ENCODE measurements at places on chromosomes 6 and 20.

- DNase-seq = peak; percentile 60
Observed at GRCh38 chr6:7052443-7053011, 55.2 kb upstream of the RREB1 start.

- DNase-seq = no peak
Observed at GRCh38 chr20:11098888-11099287, 425.1 kb upstream of the JAG1 start.

DNA sequence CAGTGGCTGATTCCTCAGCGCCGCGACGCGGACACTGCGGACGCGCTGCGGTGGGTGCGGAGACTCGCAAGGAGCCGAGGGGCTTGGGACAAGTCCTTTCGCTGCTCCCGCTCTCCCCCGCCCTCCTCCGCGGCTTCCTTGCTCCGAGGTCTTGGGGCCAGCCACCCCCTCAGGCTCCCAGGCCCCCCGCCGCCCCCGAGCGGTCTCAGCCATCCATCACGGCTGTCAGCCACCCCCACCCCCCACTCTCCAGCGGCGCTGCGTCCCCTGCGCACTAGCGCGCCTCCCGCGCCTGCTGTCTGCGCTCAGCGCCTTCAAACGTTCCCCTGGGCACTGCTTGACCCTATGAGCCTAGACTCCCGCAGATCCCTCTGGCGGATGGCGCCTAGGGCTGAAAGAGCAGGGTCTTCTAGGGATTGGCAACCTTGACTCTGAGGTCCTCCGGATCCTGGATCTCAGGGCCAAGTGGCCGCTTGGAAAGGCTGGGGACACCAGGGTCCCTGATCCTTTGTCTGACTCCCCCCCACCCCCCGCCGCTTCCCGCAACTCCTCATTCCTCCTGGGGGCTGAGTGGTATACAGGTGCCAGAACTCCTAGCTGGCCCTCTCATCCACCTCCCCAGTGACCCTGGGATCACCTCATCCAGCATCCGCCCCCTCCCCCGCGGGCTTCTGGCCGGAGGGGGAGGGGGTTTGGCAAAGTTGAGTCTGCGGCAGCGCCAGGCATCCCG lies 1.4 kb downstream of the SLC12A5 start:
- no peak for DNase-seq

- DNase-seq = no peak
Observed at GRCh38 chr6:31358302-31358701, 1.3 kb upstream of the HLA-B start.

- DNase-seq = no peak
Observed at GRCh38 chr6:169620171-169621130, 81.4 kb downstream of the WDR27 start.

DNA sequence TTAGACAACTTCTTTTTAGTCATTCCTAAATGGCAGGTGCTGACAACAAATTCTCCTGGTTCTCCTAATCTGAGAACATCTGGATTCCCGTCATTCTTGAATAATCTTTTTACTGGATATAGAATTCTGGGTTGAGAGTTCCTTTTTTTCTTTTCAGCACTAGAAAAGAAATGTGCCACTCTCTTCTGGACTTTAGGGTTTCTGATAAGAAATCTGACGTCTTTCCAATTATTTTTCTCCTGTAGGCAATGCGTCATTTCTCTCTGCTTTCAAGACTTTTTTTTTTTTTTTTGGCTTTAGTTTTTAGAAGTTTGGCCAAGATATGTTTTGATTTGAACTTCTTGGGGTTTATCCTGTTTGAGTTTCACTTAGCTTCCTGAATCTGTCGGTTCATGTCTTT lies 66.1 kb upstream of the RNF24 start:
- peak; percentile 93 for DNase-seq

GRCh38 chr20:59618131-59618530 lies 13.8 kb downstream of the PHACTR3 start:
- no peak for DNase-seq

GRCh38 chr6:32967151-32968091 lies 973 bp upstream of the BRD2 start:
- peak; percentile 55 for DNase-seq

DNA sequence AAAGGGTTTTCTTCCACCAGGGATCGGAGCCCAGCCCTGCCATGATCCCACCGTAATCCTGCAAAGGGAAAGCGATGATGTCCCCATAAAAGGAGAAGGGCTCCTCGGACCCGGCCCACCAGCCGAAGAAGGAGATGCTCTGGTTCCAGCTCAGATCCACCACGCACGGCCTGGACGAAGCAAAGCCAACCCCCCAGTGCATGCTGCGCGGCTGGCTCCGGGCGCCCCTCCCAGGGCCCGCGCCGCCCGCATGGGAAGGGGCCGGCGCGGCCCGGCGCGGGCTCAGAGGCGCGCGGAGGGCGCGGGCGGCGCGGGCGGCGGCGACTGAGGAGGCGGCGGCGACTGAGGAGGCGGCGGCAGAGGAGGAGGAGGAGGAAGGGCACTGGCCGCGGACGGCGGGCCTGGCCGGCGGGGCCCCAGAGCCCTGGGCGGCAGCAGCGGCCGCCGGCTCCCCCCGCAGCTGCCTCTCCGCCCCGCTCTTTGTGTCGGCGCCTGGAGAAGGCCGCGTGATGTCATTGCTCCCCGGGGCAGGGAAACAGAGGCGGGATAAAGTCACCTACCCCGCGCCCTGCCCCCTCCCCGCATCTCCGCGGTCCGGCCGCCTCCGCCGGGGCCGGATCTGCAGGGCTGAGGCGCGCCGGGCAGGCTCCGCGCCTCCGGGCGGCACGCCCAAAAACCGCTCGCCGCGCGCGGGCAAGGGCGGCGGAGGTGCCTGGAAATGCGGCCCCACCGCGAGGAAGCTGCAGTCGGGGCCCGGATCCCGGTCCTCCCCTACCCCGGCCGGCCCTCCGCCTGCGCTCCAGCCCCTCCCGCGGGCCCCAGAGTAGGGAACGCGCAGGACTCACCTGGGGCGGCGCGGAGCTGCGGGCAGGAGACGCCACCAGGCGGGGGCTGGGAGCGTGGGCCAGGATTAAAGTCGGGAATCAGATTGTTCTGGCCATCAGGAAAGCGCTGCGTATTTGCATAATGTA lies at the start of gene FAXC:
Gene FAXC (minus strand): TSS at position 504 of the 971 bp plus-strand sequence. CDS start 302 bp downstream, at position 202.
- DNase-seq = peak; percentile 21

DNA sequence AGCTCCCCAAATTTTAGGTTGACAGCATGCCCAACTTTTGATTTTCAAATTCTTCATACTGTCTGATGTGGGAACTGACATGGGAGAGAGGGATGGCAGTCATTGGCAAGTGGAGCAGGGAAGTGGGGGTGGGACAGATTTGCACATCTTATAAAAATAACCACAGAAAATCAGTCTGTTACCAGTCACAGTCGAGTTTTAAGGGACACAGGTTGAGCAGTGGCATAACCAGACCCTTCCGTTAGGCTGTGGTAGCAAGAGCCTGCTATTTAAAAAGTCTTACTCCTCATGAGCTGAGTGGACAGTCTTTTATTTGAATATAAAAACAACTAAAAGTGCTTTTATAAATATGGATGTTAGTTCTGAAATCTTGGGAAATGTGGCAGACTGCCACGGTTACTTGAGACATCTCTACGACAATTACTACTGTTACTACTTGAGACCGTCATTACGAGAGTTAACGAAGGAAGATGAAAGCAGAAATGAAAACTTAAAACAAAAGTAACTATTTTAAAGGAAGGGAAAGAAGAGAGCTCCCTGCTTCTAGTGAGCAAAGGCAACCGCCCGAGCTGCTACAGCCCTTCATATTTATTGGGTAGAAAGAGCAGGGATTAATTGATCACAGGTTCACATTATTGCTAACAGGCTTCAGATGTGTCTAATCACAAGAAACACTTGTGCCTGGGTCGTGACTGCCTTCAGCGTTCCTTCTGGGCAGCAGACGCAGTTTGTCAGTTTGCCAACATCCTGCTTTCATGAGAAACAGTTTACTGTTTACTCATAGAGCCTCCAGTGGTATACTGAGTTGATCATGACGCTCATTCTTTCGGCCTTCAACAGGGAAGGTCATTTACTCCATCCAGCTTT lies 71.3 kb downstream of the EFHC1 start:
- peak; percentile 50 for DNase-seq

DNA sequence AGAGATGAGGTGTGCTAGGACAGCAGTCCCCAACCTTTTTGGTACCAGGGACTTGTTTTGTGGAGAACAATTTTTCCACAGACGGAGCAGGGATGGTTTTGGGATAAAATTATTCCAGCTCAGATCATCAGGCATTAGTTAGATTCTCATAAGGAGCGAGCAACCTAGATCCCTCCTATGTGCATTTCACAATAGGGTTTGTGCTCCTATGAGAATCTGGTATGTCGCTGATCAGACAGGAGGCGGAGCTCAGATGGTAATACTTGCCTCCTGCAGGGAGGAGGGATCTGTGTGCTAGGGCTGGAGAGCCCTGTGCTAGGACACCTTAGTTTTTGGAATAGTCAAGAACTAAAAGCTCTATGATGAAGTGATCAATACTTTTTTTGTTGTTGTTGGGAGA lies 2.5 kb downstream of the SMIM13 start:
- peak; percentile 79 for DNase-seq

DNA sequence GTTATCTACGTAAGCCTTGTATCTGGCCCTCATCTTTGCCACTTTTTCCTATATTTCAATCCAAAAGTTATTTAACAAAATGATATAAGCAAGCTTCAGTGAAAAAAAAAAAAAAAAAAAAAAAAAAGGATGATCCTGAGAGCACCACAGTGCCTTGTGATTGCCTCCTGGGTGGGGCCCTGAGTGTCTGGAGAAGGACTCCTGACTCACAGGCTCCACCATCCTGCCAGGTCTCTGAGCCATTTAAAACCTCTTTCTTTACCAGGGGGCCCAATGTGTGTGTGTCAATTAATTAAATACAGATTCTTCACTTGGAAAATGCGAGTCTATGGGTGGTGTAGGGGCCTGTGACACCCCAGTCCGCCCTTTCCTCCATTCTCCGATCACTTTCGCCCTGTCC lies 105.2 kb downstream of the SMOC2 start:
- peak; percentile 55 for DNase-seq

DNA sequence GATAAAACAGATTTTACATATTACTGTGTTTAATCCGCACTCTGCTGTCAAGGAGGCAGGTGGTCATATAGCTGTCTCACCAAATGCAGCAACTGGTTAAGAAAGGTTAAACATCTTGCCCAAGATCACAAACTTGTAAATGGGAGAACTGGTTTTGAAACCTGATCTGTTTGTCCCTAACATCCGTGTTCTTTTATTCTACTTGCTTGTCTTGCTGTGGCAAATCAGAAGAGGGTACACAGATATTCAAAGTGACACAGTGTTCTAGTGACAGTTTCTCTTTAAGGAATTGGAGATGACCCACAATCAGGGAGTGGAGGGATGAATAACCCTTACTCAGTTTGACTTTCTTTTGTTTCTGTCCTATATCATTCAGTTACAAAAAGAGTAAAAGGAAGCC lies 83.0 kb upstream of the SGK1 start:
- DNase-seq = no peak

- DNase-seq = no peak
Observed at GRCh38 chr6:1024587-1024986, 287.3 kb upstream of the FOXQ1 start.

- no peak for DNase-seq
Observed at GRCh38 chr6:170074907-170075306, 216.0 kb downstream of the DLL1 start.

DNA sequence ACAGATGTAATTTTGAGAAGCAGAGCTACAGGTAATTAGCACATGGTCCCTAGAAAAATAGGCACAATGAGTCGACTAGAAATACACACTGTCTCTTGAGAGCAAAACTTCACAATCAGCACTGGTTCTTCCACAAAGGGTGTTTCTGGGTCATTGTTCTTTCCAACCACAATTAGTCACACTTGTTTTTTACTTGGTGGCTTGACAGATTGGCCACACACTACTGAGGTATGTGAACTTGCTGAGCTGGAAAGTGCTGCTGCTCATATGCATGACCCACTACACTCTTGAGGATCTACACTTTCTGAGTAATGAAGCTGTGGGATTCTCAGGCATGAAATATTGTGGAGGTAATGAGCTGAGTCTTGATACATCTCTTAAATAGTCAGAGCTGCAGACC lies 347.7 kb downstream of the BCKDHB start:
- peak; percentile 96 for DNase-seq

DNA sequence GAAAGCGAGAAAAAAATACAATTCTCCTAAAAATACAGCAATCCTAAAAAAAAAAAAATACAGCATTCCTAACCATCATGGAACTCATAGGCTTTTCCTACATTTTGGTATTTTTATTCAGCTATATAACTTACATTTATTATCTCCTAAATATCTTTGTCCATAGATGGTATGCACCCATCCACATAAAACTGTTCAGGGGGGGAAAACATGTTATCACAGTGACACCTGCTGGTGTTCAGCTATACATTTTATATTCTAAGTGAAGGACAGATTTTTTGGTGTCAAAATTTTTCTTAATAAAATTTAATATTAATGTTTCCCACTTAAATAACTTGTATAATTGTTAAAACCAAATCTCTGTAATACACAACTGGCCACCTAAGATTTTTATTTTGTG lies 58.0 kb downstream of the BLOC1S5 start:
- peak; percentile 69 for DNase-seq

- DNase-seq = no peak
Observed at GRCh38 chr20:34638532-34638931, 38.4 kb downstream of the PIGU start.

DNA sequence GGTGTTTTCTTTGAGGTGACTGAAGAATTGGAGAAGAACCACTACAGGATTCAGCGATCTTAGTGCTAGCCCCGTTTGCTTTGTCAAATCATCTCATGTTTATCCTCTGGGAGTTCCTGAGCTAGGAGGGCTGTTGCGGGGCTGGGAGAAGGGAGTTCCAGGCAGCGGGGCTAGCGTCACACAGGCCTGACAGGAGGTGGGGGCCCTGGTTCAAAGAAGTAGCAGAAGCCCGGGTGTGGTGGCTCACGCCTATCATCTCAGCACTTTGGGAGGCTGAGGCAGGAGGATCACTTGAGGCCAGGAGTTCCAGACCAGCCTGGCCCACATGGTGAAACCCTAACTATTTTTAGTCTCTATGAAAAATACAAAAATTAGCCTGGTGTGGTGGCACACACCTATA lies 33.2 kb upstream of the SULF2 start:
- DNase-seq = no peak

DNA sequence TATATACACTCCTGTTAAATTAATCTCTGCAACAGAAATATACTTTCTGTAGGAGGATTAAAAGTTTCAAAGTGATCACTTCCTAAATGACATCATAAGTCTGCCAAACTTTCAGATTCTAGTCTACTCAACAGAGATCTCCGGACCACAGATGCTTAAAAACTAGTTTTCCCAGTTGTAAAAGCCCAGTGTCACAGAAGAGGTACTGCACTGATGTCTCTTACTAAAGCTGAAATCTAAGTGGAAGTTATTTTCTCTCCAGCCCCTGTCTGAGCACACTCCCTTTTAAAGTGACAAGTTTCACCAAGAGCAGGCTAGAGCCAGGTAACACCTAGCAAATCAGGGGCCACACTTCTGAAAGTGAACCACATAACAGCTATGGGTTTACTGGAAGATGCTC lies 71.6 kb upstream of the DST start:
- no peak for DNase-seq

Data from cardiac fibroblast (primary cell).